ENCODE measurements at places on chromosomes 5 and 9.

GRCh38 chr5:60611099-60611740 lies 88.7 kb downstream of the DEPDC1B start:
- no peak for DNase-seq

DNA sequence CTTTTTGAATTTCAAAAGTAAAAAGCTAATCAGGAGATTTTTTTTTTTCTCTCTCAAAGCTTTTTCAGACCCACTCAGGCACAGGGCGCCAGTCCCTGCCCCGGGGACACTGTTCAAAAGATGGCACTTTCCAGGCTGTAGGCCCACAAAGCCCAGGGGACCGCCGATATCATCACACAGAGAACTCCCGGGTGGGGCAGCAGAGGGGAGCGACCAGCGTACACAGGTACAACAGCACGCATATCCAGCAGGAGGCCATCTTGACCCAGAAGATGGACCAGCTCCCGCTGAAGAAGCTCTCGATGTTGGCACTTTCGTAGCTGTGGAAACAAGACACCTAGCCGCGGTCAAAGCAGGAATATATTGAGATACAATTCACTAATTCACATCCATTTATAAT lies 108.3 kb downstream of the THBS4 start:
- DNase-seq = no peak

DNA sequence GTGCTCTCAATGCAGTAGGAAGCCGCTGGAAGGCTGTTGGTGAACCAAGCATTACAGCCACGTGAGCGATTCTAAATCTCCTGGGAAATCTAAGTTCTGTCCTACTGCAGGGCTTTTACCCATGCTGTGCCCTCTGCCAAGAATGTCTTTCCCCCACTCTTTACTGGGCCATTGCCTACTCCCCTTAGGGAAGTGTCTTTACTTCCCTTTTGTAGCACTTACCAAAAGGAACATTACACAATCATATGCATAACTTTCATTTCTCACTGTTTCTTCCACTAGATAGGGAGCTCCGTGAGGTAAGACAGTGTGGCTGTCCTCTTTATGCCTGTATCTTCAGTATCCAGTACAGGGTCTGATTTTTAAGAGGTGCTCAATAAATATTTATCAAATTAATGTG lies 241.7 kb upstream of the NR4A3 start:
- no peak for DNase-seq

GRCh38 chr5:335740-336038 lies 14.2 kb downstream of the AHRR start:
- no peak for DNase-seq

- no peak for DNase-seq
These were observed 95.8 kb upstream of the KLF9 start for GRCh38 chr9:70510157-70510770.

GRCh38 chr9:3696368-3696767 lies 170.6 kb upstream of the RFX3 start:
- DNase-seq = no peak
